ENCODE measurements at places on chromosomes 3 and 15. TPM values are rescaled to one million over a fixed set of nuclear protein-coding genes. Genes with fewer than 3 reads are reported as not detected.

The GOLGA8J gene
- total RNA-seq = 0.41 TPM

The SERPINI2 gene
- not detected for total RNA-seq

The TXNRD3 gene
- 2.3 TPM for total RNA-seq

The GLDN gene
- not detected for total RNA-seq

The CIDEC gene
- not detected for total RNA-seq

All from activated naive CD4-positive, alpha-beta T cell treated with anti-CD3 and anti-CD28 coated beads, Interleukin-2, amount 50 U/mL, for 72 hours (primary cell).